ENCODE measurements at places on chromosomes 16 and 17.

DNA sequence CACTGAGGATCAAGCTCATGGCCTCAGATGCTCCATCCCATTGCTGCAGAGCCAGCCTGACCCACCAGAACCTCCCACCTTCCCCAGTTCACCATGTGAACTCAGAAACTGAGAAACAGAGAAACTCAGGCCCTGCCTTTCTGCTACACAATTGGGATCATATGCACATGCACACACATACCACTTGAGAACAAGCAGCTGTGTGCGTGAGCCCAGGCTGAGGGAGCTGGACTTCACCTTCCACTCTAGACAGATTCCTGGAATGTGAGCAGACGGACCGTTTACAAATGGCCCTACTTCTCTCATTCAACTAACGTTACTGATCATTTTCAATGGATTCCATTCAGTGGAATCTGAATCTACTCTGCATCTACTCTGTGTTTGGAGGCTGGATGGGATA is 1.7 kb upstream of the SPEM2 start:
- DNase-seq, result no peak

GRCh38 chr17:7839190-7839875 is 5.3 kb downstream of the KDM6B start:
- no peak for DNase-seq

GRCh38 chr17:31488982-31489294 is 97.5 kb downstream of the RAB11FIP4 start:
- no peak for DNase-seq

GRCh38 chr16:49530427-49530970 is 156.9 kb downstream of the C16orf78 start:
- no peak for DNase-seq

- DNase-seq, result no peak
These were observed 880 bp downstream of the SARM1 start for GRCh38 chr17:28372203-28372944.

DNA sequence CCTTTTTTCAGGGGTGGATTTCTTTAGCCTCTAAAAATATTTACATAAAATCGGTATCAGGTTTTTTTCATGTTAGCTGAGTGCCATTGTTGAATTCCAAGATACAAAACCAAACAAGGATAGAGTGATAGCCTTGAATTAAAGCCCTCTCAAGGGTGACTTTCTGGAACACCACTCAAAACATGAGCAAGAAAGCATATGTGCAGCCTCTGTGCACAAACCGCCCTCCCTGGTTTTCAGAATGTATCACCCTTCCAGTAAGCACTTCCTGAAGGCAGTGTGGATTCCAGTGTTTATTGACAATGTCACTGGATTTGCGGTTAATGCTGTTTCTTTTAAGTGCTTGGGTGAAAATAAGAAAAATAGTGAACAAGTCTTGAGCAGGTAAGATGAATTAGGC is 597.7 kb downstream of the TMEM114 start:
- DNase-seq, result no peak

DNA sequence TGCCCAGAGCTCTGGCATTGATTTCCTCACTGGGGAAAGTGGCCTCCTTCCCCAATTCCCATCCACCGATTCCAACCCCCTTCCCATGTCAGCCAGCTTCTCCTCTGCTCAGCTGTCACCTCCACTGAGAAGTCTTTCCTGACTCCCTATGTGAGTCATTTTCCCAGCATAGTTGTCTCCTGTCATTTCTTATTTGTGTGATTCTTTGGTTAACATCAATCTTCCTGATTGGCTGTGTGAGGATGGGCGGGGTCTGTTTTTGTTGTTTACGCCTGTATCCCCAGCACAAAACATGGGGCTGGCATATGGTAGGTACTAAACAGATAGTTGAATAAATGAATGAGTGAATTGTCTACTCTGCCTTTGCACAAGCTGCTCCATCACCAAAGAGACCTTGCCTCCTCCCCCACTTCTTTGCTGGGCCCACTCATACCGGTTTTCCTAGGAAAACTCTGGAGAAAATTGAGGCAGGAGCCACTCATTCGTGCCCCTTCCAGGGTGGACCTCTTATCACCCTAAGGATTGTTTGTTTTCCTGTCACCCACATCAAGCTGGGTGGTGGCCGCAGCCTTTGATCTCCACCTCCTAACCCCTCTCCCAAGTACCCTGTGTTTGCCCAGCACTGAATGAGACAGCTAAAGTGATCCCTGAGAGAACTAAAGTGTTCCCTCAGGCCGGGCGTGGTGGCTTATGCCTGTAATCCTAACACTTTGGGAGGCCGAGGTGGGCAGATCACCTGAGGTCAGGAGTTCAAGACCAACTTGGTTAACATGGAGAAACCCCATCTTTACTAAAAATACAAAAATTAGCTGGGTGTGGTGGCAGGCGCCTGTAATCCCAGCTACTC is 1.2 kb upstream of the GRB7 start:
- no peak for DNase-seq

- no peak for DNase-seq
These were observed 34.4 kb downstream of the PMFBP1 start for GRCh38 chr16:72137380-72138063.

- no peak for DNase-seq
These were observed 230.8 kb downstream of the TANC2 start for GRCh38 chr17:63196772-63197335.

- no peak for DNase-seq
These were observed 8.0 kb downstream of the BRD7 start for GRCh38 chr16:50360779-50361178.

- no peak for DNase-seq
These were observed 13.7 kb downstream of the FOXF1 start for GRCh38 chr16:86524029-86524428.

DNA sequence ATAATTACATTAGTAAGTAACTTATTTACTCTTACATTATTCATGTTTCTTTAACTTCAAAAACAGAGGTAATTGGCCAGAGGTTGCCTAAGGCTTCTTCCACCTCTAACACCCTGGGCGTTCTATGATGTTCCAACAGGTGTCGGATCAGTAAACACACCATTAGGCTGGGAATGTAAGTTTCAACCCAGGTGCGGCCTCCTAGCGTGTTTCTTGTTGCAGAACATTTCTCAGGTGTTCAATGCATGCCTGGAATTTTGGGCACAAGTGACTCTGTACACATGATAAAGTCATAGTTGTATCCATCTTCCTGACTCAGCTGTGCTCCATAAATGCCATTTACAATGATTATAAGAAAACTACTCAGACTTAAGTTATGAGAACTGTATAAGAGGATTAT is 1.0 kb downstream of the KRTAP2-2 start:
- DNase-seq, result no peak

GRCh38 chr17:2796164-2797125 is at the start of gene RAP1GAP2:
TSS of gene RAP1GAP2 (plus strand) at chr17:2796438. CDS start at chr17:2796528, 90 bp downstream.
- DNase-seq, result no peak

DNA sequence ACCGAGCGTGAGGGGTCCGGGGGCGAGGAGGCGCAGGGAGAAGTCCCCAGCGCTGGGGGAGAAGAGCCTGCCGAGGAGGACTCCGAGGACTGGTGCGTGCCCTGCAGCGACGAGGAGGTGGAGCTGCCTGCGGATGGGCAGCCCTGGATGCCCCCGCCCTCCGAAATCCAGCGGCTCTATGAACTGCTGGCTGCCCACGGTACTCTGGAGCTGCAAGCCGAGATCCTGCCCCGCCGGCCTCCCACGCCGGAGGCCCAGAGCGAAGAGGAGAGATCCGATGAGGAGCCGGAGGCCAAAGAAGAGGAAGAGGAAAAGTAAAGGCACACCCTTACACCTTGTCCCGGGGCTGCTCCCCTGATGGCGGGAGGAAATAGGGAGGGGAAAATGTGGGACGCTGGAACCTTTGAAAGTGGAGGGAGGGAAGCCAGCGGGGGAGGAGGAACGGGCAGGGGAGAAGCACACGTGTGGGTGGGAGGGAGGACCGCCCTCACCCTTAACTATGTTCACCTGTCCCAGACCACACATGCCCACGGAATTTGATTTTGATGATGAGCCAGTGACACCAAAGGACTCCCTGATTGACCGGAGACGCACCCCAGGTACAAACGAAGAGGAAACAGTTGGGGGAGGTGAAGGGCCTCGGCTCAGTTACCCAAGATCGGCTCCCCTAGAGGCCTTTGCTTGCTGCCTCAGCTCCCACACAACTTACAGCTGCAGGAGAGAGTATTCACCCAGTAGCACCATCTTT is 916 bp downstream of the PAGR1 start:
- DNase-seq, result peak; percentile 12

GRCh38 chr16:17265154-17265553 is 205.6 kb downstream of the XYLT1 start:
- DNase-seq, result no peak

GRCh38 chr16:63776437-63776836 is 1345.4 kb downstream of the CDH11 start:
- no peak for DNase-seq

- DNase-seq, result no peak
These were observed 102.6 kb downstream of the AATF start for GRCh38 chr17:37051381-37051780.

GRCh38 chr16:77276661-77277060 is 77.5 kb downstream of the SYCE1L start:
- DNase-seq, result no peak

DNA sequence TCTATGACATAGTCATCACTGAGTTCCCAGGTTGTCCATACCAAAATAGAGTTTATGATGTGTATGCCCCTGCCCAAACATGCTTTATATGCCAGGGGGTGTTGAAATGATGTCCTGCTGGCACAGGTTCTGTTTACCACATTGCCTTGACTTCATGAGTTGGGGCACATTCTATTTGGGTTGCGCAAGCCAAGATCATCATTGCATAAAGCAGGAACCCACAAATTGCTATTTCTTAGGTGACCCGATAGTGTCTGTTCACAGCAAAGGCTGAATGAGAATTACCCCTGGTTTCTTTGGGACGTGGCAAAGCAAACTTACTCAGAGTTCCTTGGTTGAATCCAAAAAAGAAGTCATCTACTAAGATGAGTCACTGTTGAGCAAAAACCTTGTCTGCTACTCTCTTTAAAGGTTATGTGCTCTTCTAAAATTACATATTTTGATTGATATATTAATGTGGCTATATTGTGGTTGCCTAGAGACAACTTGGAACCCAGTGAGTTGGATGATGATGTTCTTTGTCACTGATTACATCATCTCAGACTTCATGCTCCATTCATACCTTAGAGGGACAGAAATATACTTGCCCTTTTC is 912.6 kb upstream of the SOX9 start:
- no peak for DNase-seq

DNA sequence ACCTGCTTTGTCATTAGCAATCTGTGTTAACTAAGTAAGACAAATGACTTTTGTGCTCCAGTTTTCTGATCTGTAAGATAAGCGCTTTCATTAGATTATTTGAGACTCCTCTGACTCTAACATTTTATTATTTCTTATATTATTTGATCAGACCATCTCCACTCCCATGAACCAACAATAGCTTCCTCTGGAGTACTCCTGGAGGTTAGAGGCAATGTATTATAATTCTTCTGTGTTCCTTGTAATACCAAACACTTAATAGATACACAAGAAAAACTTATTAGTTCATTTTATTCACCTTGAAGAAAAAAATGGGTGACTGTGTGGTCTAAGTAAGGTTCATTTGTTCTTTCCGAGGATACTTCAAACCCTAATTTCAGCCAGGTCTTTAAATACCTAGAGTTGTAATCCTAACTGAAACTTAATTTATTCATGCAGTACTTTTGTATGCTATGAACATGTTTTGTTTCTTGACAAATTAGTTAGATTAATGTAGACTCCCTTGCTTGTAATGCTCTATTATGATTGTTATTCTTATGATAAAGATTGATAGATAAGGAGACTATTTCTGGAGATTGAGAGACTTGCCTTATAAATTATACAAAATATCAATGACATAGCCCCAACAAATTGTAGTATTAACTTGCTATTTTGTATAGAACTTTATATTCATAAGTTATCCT is 53.9 kb downstream of the NQO1 start:
- DNase-seq, result no peak

DNA sequence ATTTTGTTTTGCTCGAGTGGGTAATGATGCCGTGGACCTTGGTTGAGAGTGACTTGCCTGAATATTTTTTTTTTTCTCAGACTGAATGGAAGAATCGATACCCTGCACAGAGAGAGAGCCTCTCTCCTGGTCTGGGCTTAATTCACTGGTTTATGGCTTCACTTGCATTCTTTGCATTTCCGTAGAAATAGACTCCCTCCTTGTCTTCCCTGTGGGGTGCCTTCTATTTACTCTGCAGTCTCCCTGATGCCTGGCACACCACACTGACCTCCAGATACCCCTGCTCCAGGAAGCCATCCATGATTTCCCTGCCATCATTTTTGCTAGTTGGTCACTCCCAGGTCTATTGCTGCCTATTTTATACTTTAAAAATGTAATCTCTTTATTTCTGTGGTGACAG is 238.0 kb downstream of the SNX29 start:
- DNase-seq, result no peak

DNA sequence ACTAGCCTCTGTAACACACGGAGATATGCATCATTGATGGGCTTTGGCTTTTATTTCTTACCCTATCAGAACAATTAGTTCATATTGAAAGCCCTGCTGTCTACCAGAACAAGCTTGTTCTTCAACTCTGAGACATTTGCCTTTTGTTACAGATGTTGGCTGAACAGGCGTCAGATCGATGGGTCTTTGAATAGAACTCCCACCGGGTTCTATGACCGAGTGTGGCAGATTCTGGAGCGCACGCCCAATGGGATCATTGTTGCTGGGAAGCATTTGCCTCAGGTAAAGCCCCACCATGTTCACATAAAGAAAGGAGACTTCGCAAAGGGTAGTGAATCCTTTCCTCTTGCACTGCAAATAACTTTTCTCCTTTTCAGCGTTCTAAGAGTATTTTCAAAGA is 232.1 kb downstream of the PHKB start:
- DNase-seq, result no peak

DNA sequence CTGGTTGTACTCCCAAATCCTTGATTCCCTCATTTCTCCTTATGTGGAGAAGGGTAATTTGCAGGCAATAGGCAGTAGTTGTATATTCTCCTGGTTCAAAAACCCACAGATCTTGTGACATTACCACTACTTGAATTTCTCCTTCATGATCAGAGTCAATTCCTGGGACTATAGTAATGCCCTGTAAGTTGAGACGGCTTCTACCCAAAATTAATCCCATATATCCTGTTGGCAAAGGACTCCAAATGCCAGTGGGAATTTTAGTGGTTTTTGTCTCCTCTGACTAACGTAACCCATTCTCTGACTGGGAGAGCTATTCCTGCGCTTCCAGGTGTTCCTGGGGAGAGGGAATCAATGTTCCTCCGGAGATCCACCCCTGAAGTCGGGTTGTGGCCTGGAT is 11.6 kb upstream of the ZNF689 start:
- no peak for DNase-seq

All from DMS79 (cell line).